ENCODE measurements at places on chromosomes 16 and 17.
A peak's percentile ranks its signal among the peaks of the same experiment; 100 is the strongest.

DNA sequence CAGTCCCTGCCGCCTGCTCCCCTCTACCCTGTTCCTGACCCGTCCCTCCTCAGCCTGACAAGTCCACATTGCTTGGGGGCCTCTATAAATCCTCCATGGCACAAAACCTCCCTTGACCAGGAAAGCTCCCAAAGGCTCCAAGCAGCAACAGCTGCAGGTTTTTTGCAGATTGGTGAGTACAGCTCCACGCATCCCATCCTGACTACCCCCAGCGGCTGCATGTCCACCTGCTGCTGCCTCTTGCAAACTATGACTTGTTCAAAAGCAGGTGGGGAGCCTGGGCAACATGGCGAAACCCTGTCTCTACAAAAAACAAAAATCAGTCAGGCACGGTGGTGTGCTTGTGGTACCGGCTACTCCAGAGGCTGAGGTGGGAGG, 122.8 kb downstream of the ANKRD11 start:
- DNase-seq = no peak

DNA sequence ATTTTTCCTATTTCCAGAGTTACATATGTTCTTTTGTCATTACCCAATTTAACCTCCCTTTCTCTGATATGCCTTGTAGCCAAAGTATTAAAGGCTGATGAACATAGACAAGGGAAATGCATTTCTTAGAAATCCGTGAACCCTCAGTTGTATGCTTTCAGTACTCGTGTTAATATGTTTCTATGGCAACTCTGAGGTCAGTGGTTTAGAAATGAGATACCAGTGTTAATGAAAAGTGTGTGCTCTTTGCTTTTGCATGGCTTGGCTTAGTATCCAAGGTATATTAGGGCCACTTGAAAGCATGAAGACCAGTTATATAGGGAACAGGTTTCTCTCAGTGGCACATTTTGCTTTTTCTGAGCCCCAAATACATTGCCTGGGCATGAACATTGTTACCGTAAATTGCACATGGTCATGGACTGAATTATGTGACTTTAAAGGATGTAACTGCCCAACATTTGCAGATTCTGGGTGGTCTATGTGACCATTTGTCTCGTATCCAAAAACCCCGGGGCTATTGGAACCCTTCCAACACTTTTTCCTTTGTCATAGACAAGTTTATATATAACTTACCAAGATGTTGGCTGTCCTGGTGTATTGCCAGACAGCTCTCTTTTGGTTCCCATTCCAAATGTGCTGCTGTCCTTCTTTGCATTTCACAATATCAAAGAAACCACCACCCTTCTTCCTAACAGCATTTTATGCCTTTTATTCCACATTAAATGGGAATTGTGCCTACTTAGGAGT, 17.5 kb downstream of the ABHD15 start:
- no peak for DNase-seq

GRCh38 chr17:34980353-34980680, at the start of gene LIG3:
LIG3 (plus strand) TSS chr17:34980512; CDS start chr17:34983006, 2,494 bp downstream.
- DNase-seq = peak; percentile 59

- no peak for DNase-seq
These were observed 11.3 kb upstream of the MAPT start for GRCh38 chr17:45883063-45883462.

- no peak for DNase-seq
These were observed 9.5 kb upstream of the FZD2 start for GRCh38 chr17:44547625-44548267.

DNA sequence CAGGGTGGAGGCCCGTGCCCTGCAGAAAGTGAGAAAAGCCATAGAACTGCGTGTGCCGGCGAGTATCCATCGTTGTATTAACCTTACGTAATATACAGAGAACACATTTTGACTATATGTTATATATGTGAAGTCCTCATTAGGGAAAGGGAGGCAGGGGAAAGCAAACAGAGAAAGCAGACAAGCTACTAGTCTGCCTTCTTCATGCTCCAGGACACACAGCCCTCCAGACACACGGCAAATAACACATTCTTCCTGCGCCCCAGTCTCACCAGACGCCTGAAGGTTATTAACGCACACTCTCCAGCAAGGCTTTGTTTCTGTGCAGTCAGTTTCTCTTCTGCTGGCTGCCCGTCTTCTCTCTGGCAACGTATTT, 28.8 kb downstream of the PRDM7 start:
- no peak for DNase-seq

- no peak for DNase-seq
These were observed 224.1 kb downstream of the GSG1L start for GRCh38 chr16:27839419-27839818.

GRCh38 chr17:18362698-18363100, 651 bp downstream of the SHMT1 start:
- DNase-seq = no peak

GRCh38 chr16:78926723-78927210, 673.8 kb downstream of the MAF start:
- no peak for DNase-seq

DNA sequence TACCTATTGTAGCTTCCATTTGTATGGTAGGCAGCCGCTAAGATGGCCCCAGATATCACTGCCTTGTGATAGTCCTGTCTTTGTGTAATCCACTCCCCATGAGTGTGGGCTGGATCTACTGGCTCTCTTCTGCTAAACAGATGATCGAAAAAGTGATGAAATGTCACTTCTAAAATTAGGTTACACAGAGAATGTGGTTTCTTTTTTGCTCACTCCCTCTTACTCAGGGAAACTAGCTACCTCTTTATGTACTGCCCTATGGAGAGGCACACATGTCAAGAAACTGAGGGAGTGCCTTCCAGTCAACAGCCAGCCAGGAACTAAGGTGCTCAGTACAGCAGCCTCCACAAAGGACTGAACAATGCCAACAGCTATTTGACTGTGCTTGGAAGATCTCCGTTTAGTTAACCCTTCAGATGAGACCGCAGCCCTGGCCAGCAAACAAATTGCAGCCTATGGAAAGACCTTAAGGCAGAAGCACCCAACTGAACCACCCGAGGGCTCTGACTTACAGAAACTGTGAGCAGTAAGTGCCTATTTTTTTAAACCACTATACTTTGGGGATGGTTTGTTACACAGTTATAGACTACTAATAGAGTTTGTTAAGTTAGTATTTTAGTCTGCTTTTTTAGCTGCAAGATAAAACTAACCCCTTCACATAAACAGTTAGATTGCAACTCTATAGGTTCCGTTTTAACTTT, 113.2 kb upstream of the MAF start:
- DNase-seq = no peak

DNA sequence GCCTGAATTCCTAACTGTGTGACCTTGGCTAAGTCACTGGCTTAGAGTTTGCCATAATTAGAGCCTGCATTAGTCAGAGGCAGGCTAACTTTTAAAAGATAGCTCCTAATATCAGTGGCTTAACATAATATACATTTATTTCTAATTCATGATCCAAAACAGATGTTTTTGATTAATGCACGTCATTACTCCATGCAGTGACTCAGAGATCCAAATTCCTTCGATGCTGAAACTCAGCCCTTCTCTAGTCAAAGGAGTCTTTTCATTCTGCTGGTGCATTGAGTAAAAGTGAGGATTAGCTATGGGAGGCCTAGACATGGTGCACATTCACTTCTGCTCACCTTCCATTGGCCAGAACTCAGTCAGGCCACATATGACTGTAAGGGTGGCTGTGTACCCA, 49.8 kb downstream of the IRX3 start:
- peak; percentile 9 for DNase-seq

DNA sequence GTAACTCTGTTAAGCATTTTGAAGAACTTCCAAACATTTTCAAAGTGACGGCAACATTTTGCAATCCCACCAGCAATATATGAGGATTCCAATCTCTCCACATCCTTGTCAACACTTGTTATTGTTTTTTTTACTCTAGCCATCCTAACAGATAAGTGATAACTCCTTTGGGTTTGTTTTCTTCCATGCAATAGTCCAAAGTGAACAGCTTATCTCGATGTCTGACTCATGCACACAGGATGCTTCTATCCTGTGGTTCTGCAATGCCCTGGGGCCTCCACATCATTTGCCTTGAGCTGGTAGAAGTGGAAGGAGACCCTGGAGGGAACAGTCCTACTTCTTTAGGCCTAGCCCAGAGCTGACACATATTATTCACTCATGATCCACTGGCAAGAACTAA, 13.0 kb downstream of the TLE7 start:
- no peak for DNase-seq

DNA sequence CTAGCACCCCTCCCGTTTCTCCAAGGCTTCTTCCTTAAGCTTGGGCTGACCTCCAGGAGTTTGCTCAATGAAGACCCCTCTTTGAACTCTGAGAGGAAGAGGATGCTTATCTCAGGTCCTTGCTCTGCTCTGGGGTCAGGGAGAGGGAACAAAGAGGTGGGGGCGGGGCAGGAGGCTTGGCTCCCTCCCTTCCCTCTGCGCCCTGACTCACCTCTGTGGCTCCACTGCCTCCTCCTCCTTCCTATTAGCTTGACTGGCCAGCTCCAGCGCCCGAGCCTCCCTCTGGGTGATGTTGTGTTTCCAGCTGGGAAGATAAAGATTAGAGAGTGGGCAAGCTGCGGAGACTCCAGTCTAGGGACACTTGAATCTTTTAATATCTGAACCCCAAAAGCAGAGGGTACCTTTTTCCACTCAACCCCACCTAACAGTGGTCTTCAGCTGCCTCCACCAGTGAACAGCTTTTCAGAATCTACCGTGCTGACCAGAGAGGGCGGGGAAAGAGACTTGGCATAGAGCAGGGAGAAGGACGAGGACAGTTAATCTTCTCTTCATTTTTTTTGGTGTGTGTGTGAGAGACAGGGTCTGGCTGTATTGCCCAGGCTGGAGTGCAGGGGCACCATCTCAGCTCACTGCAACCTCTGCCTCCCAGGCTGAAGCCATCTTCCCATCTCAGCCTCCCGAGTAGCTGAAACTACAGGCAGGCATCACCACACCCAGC, 6.7 kb downstream of the GIP start:
- DNase-seq = no peak

DNA sequence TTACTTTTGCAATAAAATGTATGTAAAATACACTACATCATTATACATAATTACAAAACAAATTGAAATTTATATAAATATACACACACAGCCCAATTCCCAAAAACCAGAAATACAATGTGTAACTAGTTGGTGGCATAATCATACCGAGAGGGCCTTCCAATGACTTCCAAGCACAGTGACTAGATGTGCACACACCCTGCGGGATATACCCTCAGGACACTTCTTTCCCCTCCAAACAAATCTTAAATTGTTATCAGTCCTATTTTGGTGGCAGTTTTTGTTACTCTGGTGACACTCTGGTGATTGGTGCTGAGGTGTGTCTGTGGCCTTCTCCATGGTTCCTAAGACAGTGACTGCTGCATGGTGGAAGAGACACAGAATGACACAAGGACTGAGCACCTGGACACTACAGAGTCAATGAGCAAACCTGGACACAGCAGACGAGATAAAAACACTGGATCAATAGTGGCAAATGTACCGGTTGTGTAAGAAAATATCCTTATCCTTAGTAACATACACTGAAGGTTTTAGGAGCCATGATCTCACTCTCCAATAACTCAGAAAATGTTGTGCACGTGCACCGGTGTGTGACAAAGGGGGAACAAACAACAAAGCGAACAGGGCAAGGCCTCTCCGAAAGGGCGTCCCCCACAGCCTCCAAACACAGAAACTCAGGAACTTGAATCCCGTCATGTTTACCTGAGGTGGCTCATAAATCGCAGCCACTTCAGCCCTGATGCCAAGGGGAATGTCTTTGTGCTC, 32.9 kb downstream of the NPLOC4 start:
- no peak for DNase-seq

- no peak for DNase-seq
These were observed 176.8 kb downstream of the CCDC182 start for GRCh38 chr17:57568340-57568739.

- no peak for DNase-seq
These were observed 1014.4 kb upstream of the GOT2 start for GRCh38 chr16:59748531-59748930.
